ENCODE measurements at places on chromosomes 16 and 17.

DNA sequence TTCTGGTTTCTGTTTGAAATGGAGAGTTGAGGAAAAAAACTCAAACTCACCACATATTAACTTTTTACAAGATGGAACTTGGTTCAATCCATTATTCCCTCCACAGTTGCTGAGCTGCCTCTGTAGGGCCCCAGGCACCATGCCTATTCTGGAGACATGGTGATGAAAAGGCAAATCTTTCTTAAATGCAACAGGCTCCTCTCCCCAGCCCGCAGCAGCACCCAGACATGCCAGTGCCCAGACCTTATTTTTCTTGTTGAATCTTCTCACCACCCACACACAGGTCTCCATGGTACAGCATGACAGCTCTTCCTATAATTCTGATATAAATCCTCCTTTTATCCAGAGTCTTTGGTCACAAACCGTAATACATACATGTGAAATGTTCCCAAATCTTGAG lies 7.6 kb downstream of the CYTH1 start:
- DNase-seq, result no peak

GRCh38 chr17:964876-965275 lies 14.7 kb downstream of the NXN start:
- DNase-seq, result no peak

- no peak for DNase-seq
Observed at GRCh38 chr17:9904277-9905077, 594 bp downstream of the RCVRN start.

DNA sequence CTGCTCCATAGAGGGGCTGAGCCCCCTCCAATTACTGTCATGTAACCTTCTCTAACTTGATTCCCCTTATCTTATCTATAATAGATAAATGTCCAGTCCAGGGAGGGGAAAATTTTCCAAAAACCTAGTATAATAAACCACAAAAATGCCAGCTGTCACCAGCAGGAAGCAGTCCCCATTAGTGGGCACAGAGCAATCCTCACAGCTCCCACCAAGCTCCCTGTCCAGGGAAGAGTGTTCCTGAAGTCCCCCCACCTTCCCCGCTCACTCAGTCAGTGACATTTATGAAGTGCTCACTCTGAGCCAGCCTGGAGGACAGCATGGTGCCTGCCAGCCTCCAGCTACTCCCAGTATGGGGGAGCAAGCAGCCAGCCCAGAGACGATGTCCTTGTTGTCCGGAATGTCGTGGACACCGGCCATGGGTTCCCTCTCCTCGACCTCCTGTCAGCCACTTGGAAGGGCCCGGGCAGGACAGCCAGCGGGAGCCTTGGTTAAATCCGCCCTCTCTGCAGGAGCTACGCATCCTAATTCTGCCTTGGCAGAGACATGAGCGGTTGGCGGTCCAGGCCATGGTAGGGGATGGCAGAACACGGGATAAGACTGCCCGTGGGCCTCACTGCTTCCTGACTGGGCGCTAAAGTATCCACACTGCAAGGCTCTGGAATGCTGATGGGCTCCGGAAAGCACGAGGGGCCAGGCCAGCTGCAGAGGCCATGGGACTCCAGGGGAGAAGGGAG lies 102.0 kb upstream of the CDH5 start:
- DNase-seq, result no peak

DNA sequence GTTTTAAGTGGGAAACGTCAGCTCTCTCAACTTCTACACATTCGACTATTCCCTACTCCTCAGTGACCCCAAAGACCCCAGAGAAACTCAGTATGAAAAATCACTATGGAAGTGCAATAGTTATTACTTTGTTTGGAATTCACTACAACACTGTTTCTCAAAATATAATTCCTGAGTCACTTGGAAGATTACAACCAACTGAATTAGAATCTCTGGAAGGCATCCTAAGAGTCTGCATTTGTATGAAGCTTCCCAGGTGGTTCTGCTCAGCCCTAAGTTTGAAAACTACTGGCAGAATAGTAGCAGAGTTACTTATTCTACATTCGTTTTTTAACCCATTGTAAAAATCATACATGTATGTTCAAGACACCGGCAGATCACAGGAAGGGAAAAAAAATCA lies 525.6 kb downstream of the MAF start:
- DNase-seq, result no peak

DNA sequence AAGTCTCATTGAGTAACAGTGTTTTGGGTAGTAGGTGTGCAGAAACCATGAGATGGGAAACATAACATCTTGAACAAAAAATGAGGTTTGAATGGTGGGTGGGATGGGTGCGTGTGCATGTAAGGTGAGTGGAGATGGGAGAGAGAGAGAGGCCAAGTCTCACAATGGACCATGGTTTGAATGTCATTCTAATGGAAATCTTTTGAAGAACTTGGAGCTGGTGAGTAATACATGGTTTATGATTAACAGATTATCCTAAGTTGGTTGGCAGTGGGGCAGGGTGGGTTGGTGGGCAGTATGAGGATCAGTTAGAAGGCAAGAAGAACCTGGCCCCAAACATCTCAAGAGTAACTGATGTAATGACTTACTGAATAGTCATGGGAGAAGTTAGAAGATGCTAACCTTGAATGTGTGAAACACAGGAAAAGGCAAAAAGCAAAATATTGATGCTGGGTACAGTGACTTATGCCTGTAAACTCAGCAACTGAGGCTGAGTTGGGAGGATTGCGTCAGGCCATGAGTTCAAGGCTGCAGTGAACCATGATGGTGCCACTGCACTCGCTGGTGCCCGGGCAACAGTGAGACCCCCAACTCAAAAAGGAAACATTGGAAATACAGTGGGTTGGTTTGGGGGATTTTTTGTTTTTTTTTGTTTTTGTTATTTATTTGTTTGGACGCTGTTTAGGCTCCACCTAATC lies 32.7 kb downstream of the ZNF207 start:
- no peak for DNase-seq

- DNase-seq, result peak; percentile 97
Observed at GRCh38 chr17:7281074-7281952, at the start of gene SLC2A4. SLC2A4 (plus strand) TSS chr17:7281718; CDS start chr17:7281935, 217 bp downstream.

DNA sequence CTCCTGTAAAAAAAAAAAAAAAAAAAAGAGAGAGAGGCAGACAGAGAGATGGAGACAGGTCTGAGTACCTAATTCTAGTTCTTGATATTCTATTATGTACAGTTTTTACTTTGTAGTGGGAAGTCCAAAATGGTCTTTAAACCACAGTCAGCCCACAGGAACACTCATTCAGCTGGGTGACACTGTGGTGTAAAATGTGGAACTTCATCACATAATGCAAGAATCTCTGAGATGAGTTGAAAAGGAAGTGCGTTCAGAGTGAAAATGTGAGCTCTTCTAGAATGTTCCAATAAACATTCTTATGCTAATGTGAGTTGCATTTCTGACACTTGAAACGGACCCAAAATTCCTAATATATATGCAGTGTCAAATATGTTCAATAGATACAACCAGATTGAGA lies 972.1 kb downstream of the CDH11 start:
- DNase-seq, result no peak

GRCh38 chr17:63910096-63910495 lies 962 bp downstream of the CSHL1 start:
- no peak for DNase-seq

DNA sequence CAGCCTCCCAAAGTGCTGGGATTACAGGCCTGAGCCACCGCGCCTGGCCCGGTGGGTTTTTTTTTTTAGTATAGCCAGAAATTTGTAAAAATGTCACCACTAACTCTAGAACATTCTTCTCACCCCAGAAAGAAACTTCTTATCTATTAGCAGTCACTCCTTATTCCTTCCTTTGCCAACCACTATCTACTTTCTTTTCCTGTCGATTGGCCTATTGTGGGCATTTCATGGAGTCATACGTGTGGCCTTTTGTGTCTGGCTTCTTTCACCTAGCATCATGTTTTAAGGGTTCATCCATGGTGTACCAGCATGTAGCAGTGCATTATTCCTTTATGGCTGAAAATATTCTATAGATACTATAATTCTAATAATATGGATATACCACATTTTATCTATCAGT lies 3.6 kb downstream of the CYB5D2 start:
- DNase-seq, result peak; percentile 56

DNA sequence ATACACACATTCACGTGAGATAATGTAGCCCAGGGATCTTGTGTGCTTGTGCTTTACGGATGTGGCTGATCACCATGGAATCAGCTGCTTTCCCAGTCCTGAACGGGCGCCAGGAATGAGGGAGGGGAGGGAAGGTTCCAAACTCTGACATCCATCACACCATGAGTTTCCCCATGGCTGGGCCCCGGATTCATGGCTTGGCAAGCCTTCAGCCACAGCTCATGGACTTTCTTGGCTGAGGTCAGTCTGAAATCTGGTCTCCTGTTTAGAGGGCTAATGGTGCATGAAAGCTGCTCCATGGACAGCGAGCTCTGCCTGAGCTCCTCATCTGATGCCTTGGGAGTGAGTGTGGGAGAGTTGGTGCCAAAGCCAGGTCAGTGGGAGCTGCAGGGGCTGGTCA lies 767.6 kb upstream of the EEF2KMT start:
- DNase-seq, result no peak

- DNase-seq, result no peak
Observed at GRCh38 chr16:18959031-18959505, 24.7 kb upstream of the TMC7 start.

- no peak for DNase-seq
Observed at GRCh38 chr16:57570301-57571070, 28.0 kb downstream of the ADGRG5 start.

- DNase-seq, result no peak
Observed at GRCh38 chr16:59864981-59865666, 1131.0 kb upstream of the GOT2 start.

- no peak for DNase-seq
Observed at GRCh38 chr17:31594416-31594815, 202.9 kb downstream of the RAB11FIP4 start.

- peak; percentile 35 for DNase-seq
Observed at GRCh38 chr17:33520426-33521330, 227.6 kb upstream of the ASIC2 start.

- no peak for DNase-seq
Observed at GRCh38 chr17:81015136-81015535, 19.8 kb upstream of the BAIAP2 start.

GRCh38 chr17:45732926-45733505 lies 51.1 kb upstream of the CRHR1 start:
- no peak for DNase-seq

DNA sequence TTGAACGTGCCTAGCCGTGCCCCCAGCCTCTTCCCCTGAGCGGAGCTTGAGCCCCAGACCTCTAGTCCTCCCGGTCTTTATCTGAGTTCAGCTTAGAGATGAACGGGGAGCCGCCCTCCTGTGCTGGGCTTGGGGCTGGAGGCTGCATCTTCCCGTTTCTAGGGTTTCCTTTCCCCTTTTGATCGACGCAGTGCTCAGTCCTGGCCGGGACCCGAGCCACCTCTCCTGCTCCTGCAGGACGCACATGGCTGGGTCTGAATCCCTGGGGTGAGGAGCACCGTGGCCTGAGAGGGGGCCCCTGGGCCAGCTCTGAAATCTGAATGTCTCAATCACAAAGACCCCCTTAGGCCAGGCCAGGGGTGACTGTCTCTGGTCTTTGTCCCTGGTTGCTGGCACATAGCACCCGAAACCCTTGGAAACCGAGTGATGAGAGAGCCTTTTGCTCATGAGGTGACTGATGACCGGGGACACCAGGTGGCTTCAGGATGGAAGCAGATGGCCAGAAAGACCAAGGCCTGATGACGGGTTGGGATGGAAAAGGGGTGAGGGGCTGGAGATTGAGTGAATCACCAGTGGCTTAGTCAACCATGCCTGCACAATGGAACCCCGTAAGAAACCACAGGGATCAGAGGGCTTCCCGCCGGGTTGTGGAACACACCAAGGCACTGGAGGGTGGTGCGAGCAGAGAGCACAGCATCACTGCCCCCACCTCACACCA lies 724 bp downstream of the GAA start:
- DNase-seq, result peak; percentile 46

DNA sequence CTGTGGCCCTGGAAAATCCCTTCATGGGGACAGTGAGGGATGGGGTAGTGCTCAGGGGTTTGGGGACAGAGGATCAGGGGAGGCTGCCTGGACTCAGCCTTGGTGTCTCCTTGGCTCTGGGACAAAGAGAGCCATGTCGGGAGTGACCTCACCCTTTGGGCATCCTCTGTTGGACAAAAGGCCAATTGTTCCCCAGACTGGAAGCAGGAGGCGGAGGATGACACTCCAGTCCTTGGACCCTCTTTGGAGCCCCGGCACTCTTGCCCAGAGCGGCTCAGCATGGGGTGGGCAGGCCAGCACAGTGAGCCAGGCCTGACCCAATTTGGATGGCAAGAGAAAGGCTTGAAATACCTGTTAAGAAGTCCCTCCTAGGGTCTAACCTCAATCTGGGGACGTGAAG lies 39.4 kb upstream of the PHB1 start:
- no peak for DNase-seq

GRCh38 chr17:39660397-39661385 lies 4.5 kb upstream of the TCAP start:
- DNase-seq, result no peak

DNA sequence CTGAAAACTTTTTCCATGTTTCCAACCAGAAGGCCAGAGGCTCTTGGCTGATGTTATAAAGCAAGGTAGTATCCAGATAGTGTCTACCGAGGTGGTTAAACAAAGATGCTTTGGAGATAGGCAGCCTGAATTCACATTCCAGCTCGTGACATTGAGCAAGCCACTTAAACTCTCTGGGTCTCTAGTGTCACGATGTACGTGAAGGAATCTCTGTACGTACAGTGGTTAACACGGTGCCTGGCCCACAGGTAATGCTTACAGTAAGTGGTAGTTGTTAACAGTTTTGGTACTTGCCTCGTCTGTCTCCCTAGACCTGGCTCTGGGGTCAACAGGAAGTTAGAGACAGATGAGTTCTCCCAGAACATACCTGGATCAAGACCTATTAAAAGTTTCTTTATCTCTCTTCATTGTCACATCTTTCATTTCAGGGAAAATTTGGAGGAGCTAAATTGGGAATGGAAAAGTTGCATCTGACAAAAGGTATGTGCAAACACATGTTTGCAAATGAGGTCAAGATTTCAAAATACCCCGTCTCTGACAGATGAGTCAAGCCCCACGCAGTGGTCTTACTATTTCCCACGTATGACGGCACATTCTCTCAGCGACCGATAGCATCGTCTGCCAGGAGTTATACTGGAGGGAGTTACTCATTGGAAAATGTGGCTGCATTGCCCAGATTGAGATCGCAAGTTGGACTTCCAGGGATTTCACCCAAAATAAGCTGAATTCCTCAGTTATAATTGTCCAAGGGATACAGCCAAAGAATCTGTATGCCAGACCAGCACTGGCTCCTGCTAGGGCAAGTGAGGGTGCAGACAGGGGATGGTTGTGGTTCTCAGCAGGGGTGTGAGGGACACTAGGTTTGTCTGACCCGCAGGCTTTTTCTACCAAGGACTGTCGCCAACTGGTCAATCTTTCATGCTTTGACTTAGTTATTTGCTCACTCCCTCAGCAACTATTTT lies 18.9 kb upstream of the MYH10 start:
- no peak for DNase-seq
